ENCODE measurements at places on chromosomes 16 and 17.

- no peak for DNase-seq
Observed at GRCh38 chr16:1397779-1398178, 16.7 kb downstream of the UNKL start.

DNA sequence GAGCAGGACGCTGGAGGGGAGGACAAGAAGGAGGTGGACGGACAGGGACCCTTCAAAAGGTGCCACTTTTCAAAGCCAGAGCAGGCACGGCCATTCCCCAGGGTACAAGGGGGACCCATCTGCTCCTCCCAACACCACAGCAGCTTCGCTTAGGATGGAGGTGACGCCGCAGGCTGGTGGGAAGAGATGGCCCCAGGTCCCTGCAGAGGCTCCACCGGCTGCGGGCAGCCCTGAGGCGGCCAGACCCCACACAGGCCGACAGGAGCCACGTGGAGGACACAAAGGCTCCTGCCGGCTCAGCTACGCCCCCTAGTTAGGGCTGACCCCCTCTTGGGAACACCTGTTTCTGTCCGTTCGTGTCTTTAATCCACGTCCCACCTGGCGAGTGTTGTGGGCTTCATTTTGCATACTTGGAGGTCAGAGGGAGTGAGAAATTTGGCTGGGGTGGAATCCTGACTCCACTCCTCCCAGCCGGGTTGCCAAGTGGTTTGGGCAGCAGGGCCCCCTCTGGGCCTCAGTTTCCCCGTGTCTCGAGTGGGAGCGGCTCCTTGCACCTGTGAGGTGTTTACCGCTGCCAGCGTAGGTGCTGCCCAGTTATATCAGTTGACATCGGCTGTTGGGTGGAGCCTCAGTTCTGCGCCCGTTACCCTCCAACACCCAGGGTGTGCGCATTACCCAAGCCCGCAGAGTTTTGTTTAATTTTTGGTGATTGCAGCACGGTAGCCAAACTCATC lies 5.8 kb upstream of the FN3KRP start:
- DNase-seq = no peak

DNA sequence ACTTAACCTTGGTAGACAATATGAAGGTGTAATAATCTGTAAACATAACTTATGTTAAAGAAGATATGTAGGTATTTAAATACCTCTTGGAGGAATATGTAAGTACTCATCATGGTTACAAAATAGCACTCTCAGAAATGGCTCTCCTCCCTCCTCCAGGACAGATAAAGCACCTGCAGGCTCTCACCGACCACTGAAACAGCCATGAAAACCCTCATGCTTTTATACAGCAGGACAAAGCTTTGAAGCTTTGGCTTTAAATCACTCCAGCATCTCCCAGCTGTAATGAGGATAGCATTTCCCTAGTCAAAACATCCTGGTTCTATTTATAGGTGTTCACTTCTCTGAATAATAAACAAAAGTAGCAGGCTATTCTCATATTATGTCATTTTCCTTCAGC lies 69.1 kb upstream of the PMFBP1 start:
- no peak for DNase-seq

- no peak for DNase-seq
Observed at GRCh38 chr17:54666559-54666958, 234.1 kb upstream of the TOM1L1 start.

GRCh38 chr16:66408163-66409048 lies 18.7 kb upstream of the BEAN1 start:
- no peak for DNase-seq

DNA sequence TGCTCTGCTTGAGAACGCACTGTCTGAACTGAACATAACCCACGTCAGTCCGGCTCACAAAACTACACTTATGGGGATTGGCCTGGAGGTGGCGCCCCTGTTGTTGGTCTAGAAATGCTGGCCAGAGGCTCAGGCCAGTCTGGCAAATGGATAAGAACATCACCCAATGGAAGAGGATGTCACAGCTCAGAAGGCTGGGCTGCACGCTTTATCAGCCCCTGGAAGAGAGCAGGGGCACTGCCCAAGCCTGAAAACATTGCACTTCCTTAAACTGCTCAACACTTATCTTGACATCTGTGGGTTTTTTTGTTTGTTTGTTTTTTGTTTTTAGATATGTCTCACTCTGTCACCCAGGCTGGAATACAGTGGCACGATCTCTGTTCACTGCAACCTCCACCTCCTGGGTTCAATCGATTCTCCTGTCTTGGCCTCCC lies 24.8 kb upstream of the BPTF start:
- peak; percentile 33 for DNase-seq

GRCh38 chr17:55161935-55162555 lies 102.7 kb upstream of the HLF start:
- no peak for DNase-seq

GRCh38 chr16:27665881-27666280 lies 115.9 kb downstream of the KATNIP start:
- no peak for DNase-seq

GRCh38 chr16:88540346-88540977 lies 29.7 kb upstream of the ZC3H18 start:
- no peak for DNase-seq

DNA sequence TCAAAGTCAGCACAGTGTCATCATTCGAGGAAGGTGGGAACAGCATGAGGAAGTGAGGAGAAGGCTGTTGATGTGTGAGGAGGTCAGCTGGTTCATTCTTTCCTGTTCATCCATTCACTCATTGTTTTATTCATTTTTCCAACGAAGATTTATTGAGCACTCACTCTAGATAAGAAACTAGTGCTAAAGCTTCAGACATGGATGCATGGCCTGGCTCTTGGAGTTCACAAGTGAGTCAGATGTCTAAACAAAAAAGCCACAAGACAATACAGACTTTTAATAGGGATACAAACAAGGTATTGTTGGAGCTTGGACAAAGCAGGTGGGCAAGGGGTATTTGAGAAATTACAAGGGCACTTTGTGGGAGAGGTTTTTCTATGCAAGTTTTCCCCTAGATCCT lies 31.3 kb upstream of the MPHOSPH6 start:
- DNase-seq = no peak

GRCh38 chr17:45266372-45266926 lies 4.6 kb upstream of the SPATA32 start:
- DNase-seq = no peak

GRCh38 chr17:35294756-35295155 lies 51.9 kb downstream of the SLFN5 start:
- no peak for DNase-seq

- DNase-seq = no peak
Observed at GRCh38 chr17:72494566-72494965, 373.7 kb downstream of the SOX9 start.

- no peak for DNase-seq
Observed at GRCh38 chr16:1953734-1954133, 755 bp downstream of the RPL3L start.

DNA sequence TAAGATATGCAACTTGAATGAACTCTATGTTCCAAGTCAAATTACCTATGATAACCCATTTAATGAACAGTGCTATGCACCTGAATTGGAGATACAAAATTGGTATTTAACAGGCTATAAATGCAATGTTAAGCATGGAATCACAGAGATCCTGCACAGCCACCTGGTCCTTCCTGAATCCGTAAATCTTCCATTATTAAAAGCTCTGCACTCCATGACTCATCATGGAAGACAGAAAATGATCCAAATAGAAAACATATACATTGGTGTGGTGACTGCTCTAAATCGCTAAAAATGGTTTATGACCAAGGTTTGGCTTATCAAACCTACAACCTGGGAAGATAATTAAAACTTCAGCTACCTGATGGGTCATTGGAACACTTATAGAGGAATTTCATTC lies 45.3 kb downstream of the GLG1 start:
- DNase-seq = no peak

DNA sequence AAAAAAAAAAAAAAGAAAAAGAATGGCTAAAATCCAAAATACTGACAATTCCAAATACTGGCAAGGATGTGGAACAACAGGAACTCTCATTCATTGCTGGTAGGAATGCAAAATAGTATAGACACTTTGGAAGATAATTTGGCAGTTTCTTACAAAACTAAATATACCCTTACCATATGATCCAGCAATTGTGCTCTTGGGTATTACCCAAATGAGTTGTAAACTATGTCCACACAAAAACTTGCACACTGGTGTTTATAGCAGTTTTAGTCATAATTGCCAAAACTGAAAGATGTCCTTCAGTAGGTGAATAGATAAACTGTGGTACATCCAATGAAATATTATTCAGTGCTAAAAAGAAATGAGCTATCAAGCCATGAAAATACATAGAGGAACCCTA lies 8.5 kb upstream of the MEIOC start:
- no peak for DNase-seq

GRCh38 chr16:10737068-10737625 lies 6.5 kb upstream of the NUBP1 start:
- peak; percentile 14 for DNase-seq

GRCh38 chr17:79412110-79412509 lies 198.7 kb downstream of the RBFOX3 start:
- DNase-seq = no peak

DNA sequence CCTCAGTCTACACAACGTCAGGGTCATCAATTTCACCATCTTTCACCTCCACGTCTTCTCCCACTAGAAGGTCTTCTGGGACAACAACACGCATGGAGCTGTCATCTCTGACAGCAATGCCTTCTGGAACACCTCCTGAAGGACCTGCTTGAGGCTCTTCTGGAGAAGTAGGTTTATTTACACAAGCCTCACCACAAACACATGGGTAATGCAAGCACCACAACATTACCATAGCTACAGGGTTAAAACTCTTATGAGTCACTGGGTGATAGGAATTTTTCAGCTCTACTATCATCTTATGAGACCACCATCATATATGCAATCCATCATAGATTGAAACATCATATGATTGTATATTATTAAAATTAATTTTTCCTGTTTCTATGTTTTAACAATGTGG lies 215.4 kb downstream of the CHD9NB start:
- no peak for DNase-seq

DNA sequence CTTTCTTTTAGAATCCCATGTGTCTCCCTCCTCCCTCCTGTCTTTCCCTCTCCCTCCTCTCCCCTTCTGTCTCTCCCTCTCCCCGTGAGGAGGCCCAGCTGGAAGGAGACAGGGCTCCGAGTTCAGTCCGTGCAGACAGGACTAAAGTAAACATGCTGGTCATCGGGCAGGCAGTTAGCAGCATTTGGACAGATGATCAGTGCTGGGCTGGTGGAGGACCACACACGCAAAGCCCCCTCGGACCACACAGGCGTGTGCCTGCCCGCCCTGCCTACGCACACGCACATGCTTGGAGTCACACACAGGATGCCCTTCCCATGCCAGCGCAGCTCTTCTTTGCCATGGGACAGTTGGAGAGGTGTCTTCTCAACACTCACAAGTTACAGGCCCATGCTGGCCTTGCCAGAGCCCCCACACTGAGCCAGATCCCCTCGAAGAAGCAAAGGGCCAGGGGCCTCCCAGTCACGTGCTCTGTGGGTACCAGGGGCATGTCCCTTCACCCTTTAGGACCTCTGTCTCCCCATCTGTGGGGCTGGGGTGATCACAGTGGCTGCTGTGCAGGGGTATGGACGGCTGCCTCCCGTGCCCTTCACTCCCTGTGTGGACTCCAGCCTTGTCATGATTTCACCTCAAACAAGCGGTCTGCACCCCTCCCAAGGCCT lies 215.7 kb upstream of the FOXF1 start:
- DNase-seq = no peak

GRCh38 chr16:67389911-67390815 lies 3.1 kb downstream of the TPPP3 start:
- DNase-seq = no peak

GRCh38 chr16:376817-377418 lies 4.9 kb downstream of the PGAP6 start:
- DNase-seq = no peak

DNA sequence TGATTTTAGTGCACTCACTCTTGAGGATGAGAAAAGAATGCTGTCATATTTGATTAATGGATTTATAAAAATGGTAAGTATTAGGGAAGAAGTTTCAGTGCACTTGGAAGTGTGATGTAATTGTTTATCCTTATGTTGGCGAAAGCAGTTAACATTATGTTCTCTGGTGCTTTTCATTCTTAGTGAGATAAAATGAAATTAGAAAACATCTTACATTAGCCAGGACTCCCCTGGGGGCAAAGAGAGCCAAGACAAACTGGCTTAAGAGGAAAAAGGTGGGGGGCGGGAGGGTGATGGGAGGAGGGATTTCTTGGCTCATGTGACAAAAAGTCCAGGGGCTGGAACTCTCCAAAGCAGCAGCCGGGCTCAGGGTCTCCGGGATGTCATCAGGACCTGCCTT lies 73.2 kb downstream of the KNOP1 start:
- no peak for DNase-seq
